ENCODE measurements at places on chromosomes 11 and 22.

GRCh38 chr11:118679483-118679882 is at the start of gene TREH:
Gene TREH (minus strand): TSS chr11:118679650. CDS start chr11:118679627, 23 bp downstream.
- no peak for ATAC-seq

GRCh38 chr11:57237204-57237681 is at the start of gene APLNR:
Gene APLNR (minus strand): TSS chr11:57237250. CDS start chr11:57237004, 246 bp downstream.
- ATAC-seq, result no peak

DNA sequence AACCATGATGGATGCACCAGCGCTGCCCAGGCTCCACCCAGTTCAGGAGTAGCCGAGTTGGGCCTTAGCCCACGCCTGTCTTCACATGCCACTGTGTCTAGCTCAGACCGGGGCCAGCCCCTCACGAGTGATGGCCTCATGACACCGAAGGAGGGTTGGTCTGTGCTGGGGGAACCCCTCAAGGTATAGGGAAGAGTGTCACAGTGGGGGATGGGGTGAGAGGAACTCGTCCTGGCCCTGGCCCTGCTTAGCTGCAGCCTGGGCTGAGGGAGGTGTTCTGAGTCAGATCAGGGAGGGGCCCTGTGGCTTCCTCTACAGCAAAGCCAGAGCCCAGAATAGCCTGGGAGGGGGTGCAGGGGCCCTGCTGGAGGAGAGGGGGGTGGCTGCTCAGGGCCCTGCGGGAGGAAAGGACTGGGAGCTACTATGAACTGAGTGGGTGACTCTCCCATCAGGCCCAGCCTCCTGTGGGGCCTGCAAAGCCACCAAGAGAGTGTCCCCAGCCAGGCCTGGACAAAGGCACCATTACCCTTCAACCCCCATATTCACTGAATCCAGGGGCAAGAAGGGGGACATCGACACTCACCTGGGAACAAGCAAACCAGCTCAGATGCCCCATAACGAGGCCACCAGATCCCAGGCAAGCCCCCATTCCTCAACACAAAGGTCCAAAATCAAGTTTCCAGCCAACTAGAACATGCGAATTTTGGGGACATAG is 41.2 kb downstream of the IGLL5 start:
- ATAC-seq, result peak; percentile 20

GRCh38 chr11:116598556-116598955 is 174.2 kb downstream of the BUD13 start:
- ATAC-seq, result no peak

Data from SK-N-SH treated with all-trans-retinoic acid at 6 μM for 48 hours (cell line).